ENCODE measurements at places on chromosomes 7 and 10.

- no peak for DNase-seq
Observed at GRCh38 chr10:43691485-43691884, 42.8 kb upstream of the ZNF32 start.

DNA sequence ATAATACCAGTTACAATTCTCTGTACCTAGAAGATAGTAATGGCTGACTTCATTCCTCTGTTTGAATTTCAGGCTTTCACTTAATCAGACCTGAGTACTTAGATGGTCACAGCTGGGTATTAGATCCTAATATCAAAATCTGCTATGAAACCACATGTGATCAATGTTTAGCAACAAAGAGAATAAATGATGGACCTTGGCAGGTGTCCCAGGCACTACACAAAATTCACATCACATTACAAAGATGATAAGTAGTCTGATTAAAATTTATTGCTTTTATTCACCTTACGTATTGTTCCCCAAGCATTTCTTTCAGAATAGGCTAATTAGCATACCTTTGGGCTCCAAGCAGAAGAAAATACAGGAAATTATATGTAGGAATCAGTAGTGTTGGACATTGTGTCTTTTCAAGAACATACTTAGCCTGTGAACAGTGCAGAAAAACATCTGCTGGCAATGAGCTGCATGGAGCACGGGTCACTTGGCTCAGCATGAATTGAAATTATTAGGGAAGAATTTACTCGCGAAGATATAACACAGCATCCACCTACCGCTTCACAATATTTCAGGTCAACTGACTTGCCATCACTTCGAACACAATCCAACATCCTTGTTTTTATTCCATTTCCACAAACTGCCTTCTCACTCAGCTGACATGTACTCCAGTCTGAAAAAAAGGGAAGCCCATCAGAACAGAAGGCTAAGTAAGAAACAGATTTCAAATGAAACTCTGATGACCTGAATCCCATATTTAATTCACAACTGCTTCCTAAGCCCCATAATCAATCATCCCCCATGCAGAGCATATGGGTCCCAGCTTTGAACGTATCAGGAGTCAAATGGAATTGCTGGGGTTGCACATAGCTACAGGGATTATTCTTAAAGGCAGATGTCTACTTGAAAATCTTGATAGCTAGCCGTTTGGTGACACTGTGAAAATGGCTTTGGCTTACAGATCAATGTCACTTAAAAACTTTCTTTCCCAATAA, 421.0 kb downstream of the THSD7A start:
- no peak for DNase-seq

GRCh38 chr10:28623483-28623882, 53.8 kb upstream of the BAMBI start:
- no peak for DNase-seq

DNA sequence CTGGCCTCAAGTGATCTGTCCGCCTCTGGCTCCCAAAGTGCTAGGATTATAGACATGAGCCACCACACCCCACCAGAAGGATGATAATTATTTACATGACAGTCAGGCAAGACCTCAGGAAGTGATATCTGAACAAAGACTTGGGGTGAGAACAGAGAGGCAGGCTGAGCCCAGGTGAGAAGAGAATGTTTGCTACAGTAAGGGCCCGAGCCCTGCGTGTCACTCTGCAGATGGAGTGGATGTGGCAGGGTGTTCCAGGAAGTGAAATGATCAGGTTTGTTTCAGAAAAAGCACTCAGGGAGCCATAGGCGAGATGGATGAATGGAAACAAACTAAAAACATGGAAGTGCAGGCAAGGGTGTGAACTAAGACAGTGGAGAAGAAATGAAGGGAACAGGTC, 22.2 kb downstream of the SFMBT2 start:
- no peak for DNase-seq

GRCh38 chr7:16548428-16548827, 21.8 kb downstream of the LRRC72 start:
- DNase-seq: no peak

- DNase-seq: peak; percentile 83
Observed at GRCh38 chr10:44935201-44935965, 24.2 kb upstream of the RASSF4 start.
